ENCODE measurements at places on chromosomes 16 and 17.
A peak's percentile ranks its signal among the peaks of the same experiment; 100 is the strongest.

GRCh38 chr16:4115209-4115948 is 863 bp downstream of the ADCY9 start:
- peak; percentile 28 for DNase-seq

DNA sequence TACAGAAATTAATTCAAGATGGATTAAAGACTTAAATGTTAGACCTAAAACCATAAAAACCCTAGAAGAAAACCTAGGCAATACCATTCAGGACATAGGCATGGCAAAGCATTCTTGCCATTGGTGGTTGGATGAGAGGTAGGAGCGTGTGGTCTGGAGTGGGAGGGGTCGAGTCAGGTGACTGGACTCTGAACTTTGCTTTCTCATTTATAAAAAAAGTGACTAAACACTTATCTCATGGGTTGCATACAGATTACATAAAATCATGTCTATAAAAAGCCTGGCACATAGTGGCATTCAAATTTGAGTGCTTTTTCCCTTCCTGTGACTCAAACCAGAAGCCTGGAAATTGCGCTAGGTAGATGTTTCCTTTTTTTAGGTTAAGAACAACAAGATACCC is 159.7 kb upstream of the SHISA6 start:
- no peak for DNase-seq

- DNase-seq: peak; percentile 49
These were observed 9.4 kb downstream of the METTL9 start for GRCh38 chr16:21608639-21609328.

- no peak for DNase-seq
These were observed 21.7 kb upstream of the PAFAH1B1 start for GRCh38 chr17:2571523-2572303.

DNA sequence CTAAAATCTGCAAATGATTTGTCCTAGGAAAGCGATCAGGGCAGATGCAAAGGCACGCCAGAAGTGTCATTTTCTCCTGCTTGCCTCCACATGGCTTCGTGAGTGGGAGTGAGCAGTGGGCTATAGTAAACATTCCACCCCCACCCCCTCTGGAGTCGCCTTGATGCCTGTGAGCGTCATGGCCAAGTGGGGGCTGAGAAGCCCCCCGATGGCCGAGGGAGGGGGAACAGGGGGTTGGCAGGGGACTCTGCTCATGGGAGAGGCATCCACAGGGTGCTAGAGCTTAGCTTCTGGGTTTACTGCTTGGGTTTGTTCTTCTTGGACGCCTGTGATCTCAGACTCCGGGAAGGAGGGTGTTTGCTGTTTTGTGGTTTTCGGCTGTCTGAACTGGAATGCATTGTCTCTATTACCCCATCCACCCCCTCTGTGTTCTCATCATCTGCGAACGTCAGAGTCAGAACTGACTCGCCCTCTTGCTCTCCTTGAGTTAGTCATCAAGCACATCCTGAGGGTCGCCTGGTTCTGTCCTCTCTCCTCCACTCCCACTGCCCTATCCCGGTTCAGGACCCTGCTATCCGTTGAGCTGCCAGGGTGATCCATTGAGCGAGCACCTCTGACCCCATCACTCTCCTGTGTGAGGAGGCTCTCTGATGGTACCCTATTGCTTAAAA is 15.4 kb downstream of the TNS4 start:
- DNase-seq: peak; percentile 12

- no peak for DNase-seq
These were observed 9.5 kb downstream of the DEF8 start for GRCh38 chr16:89958068-89958467.

DNA sequence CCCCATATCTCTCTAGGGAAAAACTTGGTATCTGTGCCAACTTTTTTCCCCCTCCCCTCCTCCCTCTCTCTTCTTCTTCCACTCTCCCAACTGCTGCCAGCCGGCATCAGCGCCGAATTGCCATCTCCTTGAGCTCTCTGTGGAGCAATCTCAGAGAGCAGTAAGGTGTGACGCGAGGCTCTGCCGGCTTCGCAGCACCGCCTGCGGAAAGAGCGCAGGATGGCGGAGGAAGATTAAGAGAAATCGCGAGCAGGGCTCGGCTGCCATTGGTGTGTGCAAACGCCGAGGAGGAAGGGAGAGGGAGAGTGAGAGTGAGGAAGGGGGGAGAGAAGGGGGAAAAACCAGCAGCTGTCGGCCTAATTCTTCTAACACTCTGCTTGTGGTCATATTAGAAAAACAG is 44.2 kb downstream of the NEUROD2 start:
- DNase-seq: no peak

GRCh38 chr17:80491478-80492342 is 15.3 kb upstream of the NPTX1 start:
- DNase-seq: no peak

DNA sequence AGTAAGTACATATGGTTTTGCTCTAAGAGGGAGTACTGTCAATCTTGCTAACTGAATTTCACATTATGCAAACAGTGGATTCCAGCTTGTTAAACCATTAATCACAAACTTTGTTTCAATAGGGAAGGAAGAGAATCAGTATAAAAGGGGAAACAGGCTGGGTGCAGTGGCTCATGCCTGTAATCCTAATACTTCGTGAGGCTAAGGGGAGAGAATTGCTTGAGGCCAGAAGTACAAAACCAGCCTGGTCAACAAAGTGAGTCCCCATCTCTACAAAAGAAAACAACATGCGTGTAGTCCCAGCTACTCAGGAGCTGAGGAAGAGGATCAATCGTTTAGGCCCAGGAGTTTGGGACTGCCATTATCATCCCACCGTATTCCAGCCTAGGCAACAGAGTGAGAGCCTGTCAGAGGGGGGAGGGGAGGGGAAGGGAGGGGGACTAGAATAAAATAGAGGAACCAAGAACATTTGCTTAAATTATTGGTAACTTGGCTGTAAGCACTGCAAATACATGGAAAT is 65.7 kb downstream of the FBXL20 start:
- DNase-seq: no peak

DNA sequence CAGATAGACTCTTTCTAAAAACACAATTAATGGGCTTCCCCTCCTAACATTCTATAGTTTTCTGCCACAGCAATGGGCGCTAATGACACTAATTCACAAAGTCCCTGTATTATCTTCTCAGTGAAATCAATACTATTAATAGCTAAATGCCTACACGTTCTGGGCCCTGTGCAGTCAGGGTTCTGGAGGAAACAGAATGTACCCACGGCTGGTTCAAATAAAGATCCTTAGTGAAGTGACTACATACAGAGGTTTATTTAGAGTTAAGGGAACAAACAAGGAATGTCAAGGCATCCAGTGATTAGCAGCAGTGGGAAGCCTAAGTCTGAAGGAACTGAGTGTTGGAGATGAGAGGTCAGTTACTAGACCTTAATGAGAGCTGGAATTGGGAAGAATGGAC is 43.5 kb upstream of the MTMR4 start:
- DNase-seq: no peak

DNA sequence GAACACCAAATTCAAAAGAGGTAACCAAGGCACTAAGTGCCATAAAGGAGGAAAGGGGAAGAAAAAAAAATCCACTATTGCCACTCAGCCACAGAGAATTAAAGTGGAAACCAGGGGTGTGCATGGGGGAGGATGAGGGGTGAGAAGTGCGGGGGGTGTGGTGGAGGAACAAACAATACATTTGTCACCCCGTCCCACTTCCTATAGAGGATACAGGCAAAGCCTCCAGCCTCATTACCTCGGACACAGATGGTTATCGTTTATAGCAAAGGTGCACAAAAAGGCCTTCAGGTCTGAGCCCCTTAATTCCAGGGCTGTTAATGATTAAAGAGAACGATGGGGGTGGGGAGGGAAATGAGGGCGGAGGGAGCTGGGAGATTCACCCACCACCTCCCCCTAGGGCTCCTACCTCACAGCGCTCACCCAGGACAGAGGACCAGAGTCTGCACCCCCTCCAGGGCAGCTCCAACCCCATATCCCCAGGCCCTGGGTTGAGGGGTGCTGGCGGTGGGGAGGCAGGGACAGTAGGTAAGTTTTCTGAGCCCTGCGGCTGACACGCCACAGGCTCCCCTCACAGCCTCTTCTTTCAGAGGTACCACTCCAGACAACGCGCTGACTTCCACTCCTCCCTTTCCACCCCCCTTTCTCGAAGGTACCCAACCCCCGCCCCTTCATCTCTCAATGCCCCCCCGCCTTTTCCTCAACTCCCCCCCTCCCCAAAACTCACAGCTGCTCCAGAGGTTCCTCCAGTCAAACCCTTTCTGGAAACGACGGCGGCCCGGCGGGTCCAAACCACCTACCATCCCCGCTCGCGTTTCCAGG is 470 bp downstream of the DCUN1D3 start:
- no peak for DNase-seq

DNA sequence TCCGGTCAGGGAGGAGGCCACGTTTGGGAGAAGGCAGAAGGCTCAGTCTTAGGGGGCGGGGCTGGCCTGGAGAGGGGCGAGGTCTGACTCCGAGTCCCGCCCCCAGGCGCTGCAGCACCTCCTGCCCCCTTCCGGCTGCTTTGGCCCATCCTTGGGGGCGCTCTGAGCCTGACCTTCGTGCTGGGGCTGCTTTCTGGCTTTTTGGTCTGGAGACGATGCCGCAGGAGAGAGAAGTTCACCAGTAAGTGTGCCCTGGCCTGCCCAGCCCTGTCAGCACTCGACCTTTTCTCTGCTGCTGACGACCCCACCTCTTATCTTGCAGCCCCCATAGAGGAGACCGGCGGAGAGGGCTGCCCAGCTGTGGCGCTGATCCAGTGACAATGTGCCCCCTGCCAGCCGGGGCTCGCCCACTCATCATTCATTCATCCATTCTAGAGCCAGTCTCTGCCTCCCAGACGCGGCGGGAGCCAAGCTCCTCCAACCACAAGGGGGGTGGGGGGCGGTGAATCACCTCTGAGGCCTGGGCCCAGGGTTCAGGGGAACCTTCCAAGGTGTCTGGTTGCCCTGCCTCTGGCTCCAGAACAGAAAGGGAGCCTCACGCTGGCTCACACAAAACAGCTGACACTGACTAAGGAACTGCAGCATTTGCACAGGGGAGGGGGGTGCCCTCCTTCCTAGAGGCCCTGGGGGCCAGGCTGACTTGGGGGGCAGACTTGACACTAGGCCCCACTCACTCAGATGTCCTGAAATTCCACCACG is 1.5 kb downstream of the TNFRSF12A start:
- DNase-seq: peak; percentile 67

GRCh38 chr17:44008205-44008909 is 3.9 kb downstream of the NAGS start:
- no peak for DNase-seq

- no peak for DNase-seq
These were observed 6.6 kb upstream of the TEKT3 start for GRCh38 chr17:15348021-15348420.

DNA sequence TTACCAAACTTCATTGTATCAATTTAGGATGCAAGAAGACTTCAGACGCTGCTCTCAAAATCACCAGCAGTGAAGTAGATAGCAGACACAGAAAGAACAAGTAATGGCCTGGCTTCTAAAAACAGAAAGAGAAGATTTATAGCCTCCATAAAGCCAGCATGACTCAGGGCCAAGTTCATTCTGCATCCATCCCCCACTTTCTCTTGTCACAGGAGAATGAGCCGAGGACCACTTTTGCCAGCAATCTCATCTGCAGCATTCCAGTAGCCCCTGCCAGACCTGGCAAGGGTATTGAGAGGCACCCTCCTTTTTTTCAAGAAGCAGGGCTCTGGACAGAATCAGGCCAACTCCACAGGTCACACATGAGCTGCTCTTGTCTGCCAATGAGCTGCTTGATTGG is 355.4 kb upstream of the SOX9 start:
- no peak for DNase-seq
